Activated naive CD8-positive, alpha-beta T cell treated with anti-CD3 and anti-CD28 coated beads, Interleukin-2, amount 50 U/mL, for 24 hours (primary cell): ENCODE measurements at places on chromosomes 12 and 14.

DNA sequence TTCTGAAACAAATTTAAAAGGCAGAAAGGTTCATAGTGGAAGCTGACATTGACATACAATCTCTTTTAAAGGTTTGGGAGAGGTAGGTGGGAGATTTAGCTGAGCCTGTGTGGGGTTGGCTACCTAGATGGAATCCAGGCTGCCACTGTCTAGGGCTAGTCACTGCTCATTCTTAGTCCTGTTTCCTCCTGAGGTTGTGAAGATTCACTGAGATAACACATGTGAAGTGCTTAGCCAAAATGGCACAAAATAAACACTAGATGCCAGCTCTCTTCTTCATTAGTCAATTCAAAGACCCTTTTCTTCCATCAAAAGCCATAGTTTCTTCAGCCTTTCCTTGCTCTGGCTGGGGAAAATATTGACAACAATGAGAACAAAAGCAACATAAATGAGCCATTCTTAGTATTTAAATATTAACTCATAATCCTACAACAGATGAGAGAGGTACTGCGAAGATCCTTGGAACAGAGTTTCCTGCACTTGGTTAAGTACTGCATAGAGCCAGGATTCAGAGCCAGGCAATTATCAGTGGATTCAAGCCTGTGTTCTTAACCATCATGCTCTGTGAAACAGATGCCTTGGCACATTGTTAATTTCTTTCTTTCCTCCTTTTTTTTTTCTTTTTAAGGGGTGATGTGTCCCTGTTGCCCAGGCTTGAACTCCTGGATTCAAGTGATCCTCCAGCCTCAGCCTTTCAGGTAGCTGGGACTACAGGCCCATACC is 3.5 kb downstream of the MYF6 start:
- DNase-seq, result no peak

- no peak for DNase-seq
These were observed 174.5 kb downstream of the DACT1 start for GRCh38 chr14:58812050-58812910.

DNA sequence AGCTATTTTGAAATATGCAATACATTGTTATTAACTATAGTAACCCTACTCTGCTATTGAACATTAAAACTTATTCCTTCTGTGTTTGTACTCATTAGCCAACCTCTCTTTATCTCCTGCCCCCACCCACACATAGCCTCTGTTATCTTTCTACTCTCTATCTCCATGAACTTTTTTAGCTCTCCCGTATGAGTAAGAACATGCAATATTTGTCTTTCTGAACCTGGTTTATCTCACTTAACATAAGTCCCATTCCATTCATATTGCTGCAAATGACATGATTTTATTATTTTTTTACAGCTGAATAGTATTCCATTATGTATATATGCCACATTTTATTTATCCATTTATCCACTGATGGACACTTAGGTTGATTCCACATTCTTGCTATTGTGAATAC is 79.0 kb upstream of the AMIGO2 start:
- DNase-seq, result no peak

- no peak for DNase-seq
These were observed 13.5 kb downstream of the KRT85 start for GRCh38 chr12:52353766-52354165.

DNA sequence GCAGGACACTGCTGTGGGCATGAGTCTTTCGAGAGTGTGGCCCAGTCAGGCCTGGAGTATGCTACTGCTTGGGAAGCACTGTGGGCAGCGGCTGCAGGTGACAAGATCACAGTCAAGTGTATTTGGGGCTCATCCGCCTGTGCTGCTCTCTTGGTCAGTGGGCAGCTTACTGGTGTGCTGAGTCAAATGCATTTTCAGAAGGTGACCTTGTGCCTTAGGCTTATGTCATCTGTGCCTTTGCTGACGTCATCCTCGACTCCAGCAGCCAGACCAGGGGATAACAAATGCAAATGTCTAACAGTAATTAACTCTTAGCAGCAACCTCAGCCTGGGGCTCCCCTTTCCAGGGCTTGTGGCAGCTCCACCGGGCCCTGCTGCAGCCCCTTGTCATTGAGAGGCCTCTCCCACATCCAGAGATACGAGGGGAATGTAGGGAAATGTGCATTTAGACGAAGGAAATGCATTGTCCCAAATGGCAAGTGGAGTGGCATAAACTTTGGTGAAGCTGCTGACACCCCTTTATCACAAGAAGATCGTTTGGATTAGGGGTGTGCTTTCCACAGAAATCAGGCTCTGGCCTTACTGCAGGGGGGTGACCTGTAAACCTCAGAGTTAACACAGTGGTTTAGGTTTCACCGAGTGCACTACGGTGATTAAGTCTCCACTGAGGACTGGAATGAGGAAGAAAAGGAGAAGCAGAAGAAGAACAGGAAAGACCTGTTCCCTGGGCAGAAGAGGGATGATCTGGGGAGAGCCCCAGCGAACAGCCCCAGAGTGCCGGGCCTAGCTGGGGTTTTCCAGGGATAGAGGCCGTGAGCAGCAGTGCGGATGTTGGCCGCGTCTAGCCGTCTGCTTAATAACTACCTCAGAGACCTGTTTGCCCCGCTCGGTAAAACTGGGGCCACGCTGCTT is 39.7 kb downstream of the PSMA6 start:
- no peak for DNase-seq

DNA sequence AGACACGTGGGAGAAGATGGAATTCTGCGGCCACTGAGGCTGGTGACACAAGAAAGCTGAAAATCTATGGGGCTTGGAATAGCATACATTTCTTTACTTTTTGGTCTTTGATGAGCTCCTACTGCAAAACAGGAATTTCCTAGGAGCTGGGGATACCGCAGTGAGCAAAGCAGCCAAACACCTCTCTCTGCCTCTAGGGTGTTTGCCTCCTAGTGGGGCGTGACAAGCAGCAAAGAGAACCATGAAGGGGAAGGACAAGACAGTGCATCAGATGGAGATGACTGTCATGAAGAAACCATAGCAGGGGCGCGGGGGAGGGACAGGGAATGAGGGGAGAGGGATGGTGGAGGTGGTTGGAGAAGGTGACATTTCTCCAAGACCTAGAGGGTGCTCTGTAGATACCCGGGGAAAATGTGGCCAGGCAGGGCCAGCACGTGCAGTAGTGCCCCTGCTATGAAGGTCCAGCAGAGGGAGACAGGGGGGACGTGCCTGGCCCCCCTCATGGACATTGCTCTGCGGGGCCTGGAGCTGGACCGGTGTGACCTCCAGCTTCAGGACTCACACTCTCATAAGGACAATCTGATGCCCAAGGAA is 58.6 kb downstream of the SERPINA3 start:
- DNase-seq, result no peak

GRCh38 chr12:4558171-4558570 is 3.8 kb upstream of the DYRK4 start:
- DNase-seq, result no peak

DNA sequence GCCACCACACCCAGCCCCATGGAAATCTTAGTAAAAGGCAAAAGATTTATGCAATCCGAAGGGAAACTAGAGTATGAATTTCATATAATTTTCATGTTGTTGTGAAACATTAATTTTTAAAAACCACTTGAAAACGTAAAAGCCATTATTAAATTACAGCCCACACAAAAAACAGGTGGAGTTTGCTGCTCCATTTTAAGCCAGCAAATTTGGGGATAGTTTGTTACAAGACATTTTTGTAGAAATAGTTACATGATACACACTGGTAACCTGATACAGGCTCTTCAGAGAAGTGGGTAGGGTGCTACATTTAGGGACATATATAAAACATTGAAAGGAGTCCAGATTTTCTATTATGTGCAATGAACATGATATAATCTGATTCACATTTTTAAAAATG is 17.6 kb downstream of the GNPTAB start:
- DNase-seq, result no peak

DNA sequence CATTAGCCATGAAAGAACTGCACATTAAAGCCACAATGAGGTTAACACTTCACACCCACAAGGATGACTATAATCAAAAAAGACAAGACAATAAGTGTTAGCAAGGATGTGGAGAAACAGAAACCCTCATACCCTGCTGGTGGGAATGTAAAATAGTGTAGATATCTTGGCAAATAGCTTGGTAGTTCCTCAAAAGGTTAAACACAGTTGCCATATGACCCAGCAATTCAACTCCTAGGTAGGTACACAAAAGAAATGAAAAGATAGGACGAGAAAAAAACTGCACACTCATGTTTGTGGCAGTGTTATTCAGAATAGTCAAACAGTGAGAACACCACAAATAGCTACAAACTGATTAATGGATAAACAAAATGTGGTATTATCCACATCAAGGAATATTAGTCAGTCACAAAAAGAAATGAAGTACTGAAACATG is 93.5 kb downstream of the ATXN2 start:
- DNase-seq, result no peak

GRCh38 chr14:23356662-23357061 is 4.0 kb upstream of the SLC22A17 start:
- DNase-seq, result no peak

DNA sequence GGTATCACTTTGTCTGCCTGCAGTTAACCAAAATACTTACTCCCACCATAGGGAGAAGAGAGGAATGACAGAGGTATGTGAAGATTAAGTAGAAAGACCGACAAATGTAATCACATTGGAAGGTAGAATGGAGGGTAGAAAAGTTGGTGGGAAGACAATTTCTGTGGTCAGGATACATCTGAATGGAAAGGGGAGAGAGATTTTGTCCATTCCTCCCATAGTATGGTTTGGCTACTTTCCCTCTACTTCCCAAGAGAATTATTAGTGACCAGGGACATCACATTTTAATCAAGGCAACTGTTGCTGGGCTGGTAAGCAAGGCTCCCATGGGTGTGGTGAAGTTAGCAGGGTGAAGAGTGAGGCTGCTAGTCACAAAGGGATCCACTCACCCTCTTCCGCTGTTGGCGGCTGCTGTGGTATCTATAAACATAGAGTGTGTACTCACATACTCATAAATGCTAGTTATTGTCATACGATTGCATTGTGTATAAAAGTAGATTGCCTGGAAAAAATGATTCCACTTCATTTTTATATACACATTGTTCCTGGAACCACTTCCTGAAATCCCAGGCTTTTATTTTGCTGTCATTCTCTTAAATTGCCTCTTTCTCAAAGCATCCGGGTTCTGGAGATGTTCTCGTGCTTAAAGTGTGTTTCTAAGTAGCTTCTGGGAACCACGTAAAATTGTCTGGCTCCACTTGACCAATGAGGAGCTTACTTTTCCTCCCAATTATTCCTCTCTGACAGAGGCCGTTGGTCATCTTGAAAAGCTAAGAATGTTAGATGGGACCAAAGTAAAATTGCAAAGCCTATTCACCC is 413.1 kb downstream of the ZFP36L1 start:
- no peak for DNase-seq

DNA sequence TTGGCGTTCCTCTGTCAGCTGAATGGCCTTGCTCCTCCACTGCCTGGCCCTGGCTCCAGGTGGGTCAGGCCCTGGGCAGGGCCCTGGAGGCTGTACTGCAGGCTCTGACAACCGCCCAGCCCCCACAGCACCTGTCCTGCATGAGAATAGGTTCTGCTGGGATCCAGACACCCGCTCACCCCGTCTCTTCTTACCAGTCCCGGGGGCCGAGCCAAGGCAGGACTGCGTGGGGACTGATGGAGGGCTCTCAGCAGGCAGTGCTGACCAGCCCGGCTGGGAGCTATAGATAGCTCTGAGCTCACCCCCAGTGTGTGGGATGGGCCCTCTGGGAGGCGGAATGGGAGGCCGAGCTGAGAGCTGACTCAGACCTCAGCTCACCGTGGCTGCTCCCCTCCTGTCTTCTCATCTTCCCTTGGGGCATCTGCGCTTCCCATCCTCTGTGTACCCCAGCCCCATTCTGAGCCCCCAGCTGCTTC is 39.6 kb downstream of the TEAD4 start:
- no peak for DNase-seq

DNA sequence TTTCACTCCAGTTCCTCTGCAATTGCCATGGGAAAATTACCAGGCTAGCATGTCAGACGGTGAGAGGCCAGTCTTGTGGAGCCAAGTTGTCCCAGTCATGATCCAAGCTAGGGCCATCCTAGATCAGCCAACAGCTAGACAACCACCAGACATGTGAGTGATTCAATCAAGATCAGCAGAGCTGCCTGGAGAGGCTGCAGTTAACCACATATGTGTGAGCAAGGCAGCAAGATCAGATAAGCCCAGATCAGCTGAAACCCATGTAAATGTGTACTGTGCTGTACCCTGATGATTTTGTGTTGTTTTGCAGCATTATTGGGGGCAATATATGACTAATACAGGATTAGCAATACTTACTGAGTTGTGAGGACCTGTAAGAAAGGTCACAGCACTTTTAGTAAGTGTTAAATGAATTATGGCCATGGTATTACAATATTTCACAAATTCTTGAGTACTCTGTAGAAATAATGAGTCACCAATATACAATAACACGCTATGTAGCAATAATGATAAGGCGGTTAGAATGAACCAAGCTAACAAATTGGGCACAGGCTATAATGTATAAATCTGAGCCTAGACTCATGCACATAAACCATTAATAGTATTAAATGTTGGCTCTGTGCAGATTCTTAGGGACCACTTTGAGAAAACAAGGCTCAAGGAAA is 91.4 kb downstream of the SUDS3 start:
- DNase-seq, result no peak

DNA sequence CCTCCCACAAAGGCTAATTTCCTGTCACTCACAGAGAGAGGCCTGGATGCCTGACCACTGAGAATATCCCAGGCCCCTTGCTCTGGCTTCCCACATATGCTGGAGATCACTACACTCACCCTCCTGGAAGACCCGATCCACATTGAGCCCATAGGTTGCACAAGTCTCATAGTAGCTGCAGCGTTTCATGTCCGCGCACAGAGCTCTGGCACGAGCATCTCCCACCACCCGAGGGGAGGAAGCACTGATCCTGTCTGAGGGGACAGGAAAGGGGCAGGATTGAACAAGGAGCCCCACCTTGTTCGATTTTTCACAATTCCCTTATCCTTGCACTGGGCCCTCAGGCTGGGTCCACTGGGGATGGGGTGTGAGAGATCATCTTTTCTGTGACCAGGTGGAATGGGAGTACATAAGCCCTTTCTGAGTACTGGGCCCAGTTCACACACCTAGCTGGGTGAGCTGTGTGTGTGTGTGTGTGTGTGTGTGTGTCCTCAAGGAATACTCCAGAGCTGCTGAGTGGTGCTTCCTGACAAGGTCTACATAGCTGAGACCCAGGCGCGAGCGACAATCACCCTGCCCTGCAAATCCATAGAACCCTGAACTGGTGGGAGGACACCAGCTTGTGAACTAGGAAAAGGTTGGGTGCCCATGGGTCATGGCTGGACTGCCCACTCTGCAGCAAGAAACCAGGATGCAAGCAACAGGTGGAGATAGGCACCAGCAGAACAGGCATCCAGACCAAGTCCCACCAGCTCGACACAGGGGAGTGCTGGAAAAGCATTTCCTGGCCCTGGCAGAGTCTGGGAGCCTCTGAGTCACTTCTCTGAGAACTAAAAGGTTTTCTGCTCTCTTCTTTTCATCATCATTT is 5.6 kb downstream of the AGAP2 start:
- no peak for DNase-seq
